NT2/D1 (cell line): ENCODE measurements at places on chromosomes 6 and 20.

- no peak for DNase-seq
Observed at GRCh38 chr20:41218466-41218865, 81.1 kb downstream of the PLCG1 start.

DNA sequence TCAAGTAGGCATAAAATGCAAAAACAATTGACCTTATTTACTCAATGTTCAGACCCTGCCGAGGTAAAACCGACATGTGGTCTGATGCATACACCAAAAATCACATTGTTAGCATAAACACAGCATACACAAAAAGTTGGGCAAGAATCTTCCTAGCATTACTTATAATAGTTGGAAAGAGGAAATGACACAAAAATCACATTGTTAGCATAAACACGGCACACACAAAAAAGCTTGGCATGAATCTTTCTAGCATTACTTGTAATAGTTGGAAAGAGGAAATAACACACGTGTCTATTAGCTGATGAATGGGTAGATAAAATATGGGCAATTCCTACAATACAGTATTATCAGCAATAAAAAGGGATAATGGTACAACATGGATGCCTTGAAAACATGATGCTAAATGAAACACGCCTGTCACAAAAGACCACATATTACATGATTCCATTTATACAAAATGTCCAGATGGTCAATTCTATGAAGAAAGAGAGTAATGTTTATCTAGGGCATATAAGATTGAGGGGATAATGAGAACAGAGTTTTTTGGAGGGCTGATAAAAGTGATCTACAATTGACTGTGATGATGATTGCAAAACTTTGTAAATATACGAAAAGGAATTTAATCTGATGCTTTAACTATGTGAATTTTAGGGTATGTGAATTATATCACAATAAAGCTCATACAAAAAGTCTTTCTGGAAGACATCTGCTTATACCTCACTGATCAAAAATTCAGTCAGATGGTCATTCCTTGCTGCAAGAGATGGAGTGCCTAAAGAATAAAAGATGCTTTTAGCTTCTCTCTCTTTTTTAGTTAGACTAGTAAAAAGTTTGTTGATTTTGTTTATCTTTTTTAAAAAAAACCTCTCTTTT lies 1019.5 kb upstream of the CITED2 start:
- DNase-seq = no peak

GRCh38 chr20:24059174-24059573 lies 70.6 kb upstream of the GGTLC1 start:
- no peak for DNase-seq

- DNase-seq = no peak
Observed at GRCh38 chr6:41778895-41779294, 805 bp downstream of the FRS3 start.

DNA sequence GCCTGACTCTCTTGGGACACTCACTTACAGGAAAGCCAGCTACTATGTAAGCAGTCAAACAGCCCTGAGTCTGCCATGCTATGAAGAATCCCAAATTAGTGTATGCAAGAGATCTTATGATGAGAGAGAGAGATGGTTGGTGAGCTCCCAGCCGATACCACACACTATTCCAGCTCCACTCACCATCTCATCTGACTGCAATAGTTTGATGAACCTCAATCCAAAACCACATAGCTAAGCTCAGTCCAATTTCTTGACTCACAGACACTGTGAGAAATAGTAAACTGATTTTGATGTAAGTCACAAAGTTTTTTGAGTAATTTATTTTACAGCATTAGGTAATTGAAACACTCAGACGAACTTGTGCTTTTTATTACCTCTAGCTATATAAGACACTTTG lies 441.4 kb downstream of the COL12A1 start:
- DNase-seq = no peak

DNA sequence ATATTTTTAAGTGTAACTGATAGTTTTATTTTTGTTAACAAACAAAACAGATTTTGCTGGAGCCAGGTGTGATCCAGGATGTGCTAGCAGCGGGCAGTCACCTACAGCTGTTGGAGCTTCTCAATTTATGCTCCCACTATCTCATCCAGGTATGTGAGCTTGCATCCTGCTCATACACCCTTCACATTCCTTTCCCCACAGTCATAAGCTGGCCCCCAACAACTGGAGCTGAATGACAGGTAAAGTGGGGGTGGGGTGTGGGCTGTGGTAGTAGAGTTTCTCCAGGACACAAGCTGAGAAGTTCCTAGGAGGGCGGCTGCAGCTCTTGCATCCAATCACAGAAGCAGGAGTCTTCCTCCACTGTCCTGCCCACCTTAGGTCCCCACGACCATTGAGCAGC lies 140.1 kb downstream of the KLHL32 start:
- DNase-seq = no peak

GRCh38 chr6:21556968-21557721 lies 36.4 kb upstream of the SOX4 start:
- DNase-seq = no peak

- DNase-seq = no peak
Observed at GRCh38 chr20:10467681-10468339, 32.7 kb downstream of the SLX4IP start.
